Muscle of arm (tissue), 14 donors: ENCODE measurements at places on chromosomes 2 and 18. TPM values are rescaled to one million over a fixed set of nuclear protein-coding genes. Genes with fewer than 3 reads are reported as not detected.

Gene PDE1A
- polyA plus RNA-seq = 9.1 TPM

Gene SLC9A4
- polyA plus RNA-seq = not detected

Gene PARD6G
- not detected for polyA plus RNA-seq

Gene STAM2
- 18.5 TPM for polyA plus RNA-seq

Gene SH3RF3
- 4.1 TPM for polyA plus RNA-seq

Gene THADA
- polyA plus RNA-seq = 22.3 TPM

Gene SEMA4C
- polyA plus RNA-seq = 38.9 TPM

Gene GALR1
- polyA plus RNA-seq = 0.06 TPM

- no peak for DNase-seq
Measured at GRCh38 chr2:174753038-174753633, 11.1 kb downstream of the CHRNA1 start.

DNA sequence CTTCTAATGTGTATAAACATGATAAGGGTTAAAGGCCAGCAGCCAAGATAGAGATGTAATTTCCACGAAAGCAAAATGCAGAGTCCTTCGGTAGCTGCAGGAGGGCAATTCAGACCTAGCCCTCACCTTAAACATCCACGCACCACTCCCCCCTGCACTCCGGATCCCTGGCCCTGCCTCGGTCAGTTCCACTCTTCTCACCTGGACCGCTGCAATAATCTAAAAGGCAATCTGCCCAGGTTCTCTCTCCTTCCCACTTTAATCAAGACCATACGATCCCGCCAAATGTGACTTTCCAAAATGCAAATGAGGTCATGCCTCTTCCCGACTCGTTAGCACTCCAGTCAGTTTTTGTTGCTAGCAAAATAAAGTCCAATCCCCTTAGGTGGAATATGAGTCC lies 485.2 kb downstream of the EIPR1 start:
- no peak for DNase-seq

DNA sequence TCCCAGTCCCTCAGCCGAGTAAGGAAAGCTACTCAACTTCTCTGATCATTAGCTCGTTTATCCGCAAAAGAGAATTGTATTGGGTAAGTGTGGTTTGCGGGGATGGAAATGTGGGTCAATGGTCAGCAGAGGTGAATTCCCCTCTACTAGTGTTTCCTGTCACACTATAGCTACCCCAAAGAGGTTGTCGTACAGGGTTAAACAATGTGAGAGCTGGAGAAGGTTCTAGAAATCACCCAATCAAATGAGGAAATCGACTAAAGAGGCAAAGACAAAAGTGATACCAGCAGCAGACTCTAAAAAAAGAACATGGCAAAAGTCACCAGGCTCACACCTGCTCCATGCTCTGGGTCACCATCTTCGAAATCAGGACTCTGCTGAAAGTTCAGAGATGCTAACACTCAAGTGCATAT lies 144.7 kb upstream of the ITGA4 start:
- no peak for DNase-seq

DNA sequence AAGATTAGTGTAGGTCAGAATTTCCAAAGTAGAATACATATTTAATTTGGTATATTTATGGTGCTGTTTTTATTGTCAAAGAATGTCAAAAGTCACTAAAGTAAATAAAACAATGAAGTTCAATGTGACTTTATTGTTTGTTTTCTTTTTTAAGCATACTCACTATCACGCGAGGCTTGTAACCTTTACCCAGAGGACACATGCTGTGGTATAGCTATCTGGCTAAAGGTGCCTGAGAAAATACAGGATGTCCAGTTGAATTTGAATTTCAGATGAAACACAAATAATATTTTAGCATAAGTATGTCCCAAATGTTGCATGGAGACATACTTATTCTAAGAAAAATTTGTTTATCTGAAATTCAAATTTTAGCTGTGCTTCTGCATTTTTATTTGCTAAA lies 103.3 kb upstream of the KLF7 start:
- no peak for DNase-seq

DNA sequence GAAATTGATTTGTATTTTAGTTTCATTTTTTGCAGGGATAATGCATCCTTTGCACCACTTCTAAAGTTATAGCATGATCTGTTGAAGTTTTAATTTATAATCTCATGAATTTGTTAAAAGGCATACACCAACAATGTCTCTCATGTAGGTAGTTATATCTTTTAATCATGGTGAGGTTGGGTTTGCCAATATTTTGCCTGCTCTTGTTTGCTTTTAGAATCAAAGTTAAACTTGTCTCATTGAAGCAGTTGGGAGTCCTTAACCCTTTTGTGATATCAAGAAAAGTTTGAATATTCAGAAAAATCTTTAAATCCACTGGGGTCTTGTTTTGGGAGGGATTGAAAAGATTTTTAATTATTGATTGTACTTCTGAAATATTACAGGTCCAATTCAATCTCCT lies 31.7 kb downstream of the APLF start:
- DNase-seq = no peak

DNA sequence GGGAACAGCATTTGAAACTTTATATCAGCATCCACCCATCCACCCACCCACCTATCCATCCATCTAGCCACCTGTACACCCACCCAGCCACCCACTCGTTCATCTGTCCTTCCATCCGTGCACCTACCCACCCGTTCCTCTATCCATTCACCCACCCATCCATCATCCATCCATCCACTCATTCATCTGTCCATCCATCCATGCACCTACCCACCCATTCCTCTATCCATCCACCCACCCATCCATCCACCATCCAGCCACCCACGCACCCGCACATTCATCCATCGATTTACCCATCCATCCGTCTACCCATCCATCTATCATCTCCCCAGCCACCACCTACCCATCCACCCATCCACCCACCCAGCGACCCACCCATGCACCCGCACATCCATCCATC lies 24.8 kb downstream of the LDLRAD4 start:
- no peak for DNase-seq

DNA sequence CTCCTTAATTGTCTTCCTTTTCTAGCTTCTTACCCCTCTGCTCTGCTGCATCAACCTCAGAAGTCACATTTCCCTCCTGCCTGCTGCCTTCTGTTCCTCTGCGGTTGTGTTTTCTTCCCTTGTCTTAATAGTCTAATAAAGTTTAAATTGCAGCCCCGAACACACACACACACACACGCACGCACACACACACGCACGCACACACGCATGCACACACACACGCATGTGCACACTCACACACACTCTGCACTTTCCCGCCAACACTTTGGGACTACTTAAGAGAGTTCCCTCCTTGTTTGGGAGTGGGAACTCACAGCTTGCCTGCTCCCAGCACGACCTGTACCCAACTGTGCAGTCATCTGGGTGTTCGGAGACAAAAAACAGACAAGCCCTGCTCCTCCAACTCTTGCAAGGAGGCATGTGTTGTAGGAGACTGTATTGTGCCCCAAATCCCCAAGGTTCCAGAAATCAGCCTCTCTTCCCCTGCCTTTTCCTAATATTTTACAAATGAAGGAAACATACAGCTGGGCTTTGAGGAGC lies 99.1 kb downstream of the SETBP1 start:
- no peak for DNase-seq

DNA sequence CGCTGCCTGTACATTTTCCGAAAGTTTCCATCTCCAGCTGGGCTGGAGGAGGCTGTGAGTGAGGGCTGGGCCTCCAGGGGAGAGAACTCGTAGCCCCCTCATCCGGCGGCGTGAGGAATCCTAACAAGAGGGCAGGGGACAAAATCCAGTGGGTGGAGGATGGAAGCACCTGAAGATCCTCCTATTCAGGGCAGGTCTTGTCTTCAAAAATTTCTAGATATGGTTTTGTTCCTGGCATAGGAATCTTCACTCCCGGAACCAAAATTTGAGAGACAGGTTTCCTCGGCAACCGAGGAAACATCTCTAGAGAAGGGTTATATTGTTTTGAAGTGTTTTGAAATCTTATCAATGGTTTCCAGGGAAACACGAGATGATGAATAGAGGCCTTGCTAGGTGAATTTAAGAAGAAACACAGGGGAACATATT lies 136.7 kb downstream of the SH3BP4 start:
- DNase-seq = peak; percentile 43

- no peak for DNase-seq
Measured at GRCh38 chr2:55012672-55013484, 37.4 kb downstream of the RTN4 start.

GRCh38 chr2:31415421-31415820 lies 879 bp upstream of the XDH start:
- no peak for DNase-seq

DNA sequence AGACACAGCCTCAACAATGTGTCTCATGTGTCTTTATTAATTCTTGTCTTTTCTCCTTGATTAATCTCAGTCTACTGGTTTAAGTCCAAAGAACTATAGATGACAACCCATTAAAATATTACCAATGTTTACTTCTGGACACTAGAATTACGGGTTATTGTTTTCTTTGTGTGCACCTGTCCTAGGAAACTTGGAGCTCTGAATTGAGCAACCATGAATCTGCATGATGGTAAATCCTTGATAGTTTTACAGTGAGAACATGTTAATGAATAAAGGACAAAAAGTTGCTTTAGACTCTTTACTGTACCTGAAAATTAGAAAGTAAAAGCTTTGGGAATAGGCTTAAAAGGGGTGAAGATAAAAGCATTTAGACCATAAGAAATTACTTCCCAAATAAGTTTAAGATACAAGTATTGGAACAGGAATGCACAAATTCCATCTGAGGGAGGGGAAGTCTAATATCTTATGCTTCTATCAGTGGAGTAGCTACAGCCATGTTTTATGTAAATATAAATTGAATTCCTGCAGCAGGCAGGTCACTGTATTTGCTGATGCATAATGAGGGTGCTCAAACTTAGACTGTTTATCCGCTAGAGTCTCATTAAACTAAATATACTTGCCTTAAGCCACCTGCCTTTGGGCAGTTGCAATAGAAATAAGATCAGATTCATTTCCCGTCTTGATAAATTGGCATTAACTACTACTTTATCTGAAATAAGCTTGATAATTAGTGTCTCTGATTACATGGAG lies 603.7 kb upstream of the GCFC2 start:
- DNase-seq = no peak

DNA sequence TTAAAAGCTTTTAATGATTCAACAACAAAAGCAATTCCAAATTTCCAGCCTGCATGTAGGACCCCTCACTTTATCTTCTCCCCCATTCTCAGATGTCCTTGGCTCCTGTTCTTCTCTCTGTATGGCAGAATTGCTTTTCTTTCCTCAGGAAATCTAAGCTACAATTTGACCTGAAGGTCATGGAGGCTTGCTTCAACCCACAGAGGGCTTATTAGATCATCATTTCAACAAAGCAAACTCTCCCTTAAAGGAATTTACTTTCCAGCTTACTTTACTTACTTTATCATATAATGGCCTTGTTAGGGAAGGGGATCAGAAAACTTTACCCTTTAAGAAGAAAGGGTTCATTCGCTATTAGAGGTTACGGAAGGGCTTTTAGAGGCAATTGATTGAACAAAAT lies 211.5 kb downstream of the RAD51AP2 start:
- no peak for DNase-seq

- peak; percentile 67 for DNase-seq
Measured at GRCh38 chr2:160109939-160110673, 47.7 kb upstream of the PLA2R1 start.

GRCh38 chr2:226777611-226778010 lies 22.0 kb downstream of the IRS1 start:
- DNase-seq = no peak

- DNase-seq = no peak
Measured at GRCh38 chr2:23624378-23624777, 239.4 kb downstream of the KLHL29 start.

DNA sequence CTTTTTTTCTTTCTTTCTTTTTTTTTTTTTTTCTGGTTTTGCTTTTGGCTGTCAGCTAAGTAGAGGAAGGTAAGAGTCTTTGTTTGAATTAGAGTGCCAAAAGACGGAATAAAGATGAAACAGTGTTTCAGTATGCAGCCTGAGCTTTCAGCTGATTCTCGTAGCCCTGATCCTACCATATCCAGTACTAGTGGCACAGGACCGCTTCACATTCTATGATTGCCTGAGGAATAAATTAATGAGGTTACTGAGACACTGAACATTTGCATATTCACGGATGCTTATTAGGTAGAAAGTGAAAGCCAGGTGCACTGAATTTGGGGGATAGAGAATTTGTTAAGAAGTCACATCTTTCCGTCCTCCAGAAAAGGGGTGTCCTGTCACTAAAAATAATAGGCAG lies 421.5 kb upstream of the POU3F3 start:
- no peak for DNase-seq

DNA sequence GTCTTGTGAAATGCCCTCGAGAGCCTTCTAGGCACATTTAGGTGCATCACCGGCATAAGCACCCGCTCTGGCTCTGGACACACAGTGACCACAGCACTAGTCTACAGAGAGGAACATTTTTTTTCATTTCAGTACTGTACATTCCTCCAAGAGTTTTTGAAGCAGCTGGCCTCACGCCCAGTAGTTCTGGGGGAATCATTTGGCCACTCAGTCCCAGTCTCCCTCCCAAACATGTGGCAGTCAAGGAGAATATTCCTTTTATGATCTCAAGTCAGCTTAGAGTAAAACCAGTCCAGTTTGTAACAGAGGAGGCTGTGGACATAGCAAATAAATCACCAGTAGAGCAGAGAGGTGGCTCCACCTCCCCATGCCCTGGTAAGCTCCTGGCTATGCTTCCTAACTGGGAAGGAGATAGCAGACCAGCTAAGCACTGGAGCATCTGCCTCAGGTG lies 48.1 kb downstream of the KCNE4 start:
- DNase-seq = peak; percentile 90

GRCh38 chr2:69634196-69634821 lies 9.2 kb downstream of the AAK1 start:
- no peak for DNase-seq

DNA sequence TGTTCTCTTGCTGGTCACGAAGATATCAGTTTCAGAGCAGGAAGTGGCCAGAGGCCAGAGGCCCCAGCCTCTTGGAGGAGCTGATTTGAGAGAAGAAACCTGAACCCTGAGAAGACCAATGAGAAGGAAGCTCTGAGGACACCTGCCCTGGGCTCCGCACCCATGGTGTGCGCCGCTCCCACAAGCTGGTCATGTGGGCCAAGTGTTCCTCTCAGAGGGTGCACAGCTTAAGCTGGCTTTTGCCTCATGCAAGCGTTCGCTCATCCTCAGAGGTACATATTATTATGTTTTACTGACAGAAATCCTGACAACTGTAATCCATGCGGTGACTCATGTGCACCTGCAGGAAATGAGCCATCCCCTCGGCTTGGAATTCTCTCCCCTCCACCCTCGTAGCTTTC lies 316.1 kb upstream of the MYT1L start:
- no peak for DNase-seq

- DNase-seq = no peak
Measured at GRCh38 chr2:9113916-9114315, 92.7 kb upstream of the ASAP2 start.

DNA sequence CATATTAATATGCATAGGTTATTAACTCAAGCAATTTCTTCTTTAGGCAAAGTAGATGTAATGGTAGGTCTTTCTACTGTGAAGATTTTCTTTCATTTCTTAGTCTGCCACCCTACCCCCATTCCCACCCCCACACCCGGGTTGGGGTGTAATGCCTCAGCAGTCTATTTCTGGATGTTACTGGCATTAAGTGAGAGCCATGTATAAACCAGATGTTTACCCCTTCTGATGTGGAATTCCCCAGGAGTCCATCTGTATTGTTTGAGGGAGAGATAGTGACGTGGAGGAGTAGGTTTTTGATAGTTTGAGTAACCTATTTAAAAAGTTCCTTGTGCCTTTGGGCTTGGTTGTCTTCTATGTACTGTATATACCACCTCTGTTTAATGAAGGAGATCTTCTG lies 11.8 kb downstream of the TDRD15 start:
- no peak for DNase-seq

GRCh38 chr18:23108496-23108895 lies 26.8 kb upstream of the CABLES1 start:
- no peak for DNase-seq
